ENCODE measurements at places on chromosomes 2 and 18.

DNA sequence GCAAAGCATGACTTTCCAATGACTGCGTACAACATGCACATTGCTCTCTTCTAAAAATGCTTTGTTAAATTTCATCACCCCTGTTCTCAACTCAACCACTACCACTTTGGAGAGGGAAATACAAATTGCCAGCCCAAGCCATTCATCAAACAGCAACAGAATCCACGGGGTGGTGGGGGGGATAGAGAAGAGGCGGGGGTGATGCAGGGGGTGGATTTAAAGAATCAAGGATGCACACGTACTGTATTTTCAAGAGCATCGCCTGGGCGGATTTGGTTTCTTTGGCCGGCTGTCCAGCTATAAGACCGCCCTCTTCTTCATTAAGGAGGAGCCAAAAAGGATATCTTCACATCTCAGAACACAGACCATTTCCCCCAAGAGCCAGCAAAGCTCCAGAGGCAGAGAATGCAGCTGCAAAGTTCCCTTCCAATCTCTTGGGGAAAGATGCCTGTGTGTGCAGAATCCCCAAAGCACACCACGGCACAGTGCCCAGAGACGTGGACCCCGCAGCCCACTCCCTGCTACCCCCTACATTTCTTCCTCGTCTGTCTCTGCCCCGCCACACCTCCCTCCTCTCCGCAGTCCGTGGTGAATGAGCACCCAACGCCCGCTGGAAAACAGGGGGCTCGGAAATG, 977 bp downstream of the SLC8A1 start:
- no peak for DNase-seq

DNA sequence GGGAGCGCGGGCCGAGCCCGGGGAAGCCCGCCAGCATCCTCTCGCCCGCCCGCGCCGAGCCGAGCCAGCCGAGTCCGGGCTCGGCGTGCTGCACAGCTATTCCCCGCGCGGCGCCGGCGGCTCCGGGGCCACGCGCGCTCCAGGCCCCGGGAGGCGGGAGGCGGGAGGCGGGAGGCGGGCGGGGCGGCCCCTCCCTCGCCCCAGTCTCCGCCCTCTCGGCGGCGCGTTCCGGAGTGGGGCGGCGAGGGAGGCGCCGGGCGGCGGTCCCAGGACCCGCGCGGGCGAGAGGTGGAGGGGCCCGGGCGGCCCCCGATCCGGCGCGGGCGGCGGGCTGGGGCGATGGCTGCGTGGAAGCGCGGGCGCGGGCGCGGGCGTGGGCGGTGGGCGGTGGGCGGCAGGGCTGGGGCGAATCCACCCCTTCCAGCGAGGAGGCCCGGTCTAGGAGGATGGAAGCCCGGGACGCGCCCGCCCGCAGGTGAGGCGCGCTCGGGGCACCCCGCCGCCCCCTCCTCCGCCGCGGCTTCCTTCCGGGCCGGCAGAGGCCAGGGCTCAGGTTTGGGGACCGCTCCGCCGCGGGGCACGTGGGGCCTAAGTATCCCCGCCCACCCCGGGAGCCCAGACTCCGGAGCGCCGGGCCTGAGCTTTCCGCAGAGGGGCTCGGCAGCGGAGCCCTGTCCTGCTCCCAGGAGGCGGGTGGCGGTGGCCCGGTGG, at the start of gene ADCY3:
Gene ADCY3 (minus strand): TSS at position 140 of the 711 bp plus-strand sequence. CDS start 1,250 bp downstream, outside the sequence.
- peak; percentile 26 for DNase-seq

DNA sequence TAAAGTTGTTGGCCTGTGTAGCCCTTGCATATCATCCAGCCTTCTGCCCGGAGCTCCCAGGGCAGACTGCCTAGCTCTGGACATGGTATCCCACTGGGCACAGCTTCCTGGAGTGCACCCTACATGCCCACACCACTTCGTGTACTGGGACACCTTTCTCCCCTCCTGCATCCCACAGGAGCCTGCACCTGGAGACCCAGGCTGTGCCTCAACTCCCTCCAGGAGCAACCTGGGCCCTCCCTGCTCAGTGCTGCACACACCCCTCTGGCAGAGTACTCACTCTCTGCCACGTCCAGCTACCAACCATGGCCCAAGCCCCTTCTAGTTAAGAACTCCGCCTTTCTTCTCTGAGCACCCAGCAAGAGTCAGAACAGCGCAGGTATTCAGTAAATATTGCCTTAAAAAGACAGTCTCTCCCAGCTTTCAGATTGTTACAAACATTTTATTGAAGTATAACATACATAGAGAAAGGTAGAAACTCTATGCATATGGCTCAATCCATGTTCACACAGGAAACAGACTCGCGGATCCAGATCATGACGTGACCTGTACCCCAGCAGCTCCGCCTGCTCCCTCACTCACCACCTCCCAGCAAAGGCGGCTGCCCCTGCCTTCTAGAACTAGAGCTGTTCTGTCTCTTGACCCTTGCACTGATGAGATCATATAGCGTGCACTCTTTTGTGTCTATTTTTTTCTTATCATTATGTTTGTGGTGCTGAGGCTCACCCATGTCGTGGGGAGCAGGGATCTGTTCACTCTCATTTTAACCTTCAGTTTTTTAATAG, 98.4 kb upstream of the MYCN start:
- no peak for DNase-seq

- DNase-seq: no peak
Observed at GRCh38 chr18:75823471-75823870, 396.0 kb upstream of the SMIM21 start.

- DNase-seq: no peak
Observed at GRCh38 chr2:134260713-134261112, 6.8 kb downstream of the MGAT5 start.

- no peak for DNase-seq
Observed at GRCh38 chr18:44852818-44853217, 172.1 kb downstream of the SETBP1 start.

GRCh38 chr2:192195548-192196418, 1.1 kb upstream of the TMEFF2 start:
- no peak for DNase-seq

DNA sequence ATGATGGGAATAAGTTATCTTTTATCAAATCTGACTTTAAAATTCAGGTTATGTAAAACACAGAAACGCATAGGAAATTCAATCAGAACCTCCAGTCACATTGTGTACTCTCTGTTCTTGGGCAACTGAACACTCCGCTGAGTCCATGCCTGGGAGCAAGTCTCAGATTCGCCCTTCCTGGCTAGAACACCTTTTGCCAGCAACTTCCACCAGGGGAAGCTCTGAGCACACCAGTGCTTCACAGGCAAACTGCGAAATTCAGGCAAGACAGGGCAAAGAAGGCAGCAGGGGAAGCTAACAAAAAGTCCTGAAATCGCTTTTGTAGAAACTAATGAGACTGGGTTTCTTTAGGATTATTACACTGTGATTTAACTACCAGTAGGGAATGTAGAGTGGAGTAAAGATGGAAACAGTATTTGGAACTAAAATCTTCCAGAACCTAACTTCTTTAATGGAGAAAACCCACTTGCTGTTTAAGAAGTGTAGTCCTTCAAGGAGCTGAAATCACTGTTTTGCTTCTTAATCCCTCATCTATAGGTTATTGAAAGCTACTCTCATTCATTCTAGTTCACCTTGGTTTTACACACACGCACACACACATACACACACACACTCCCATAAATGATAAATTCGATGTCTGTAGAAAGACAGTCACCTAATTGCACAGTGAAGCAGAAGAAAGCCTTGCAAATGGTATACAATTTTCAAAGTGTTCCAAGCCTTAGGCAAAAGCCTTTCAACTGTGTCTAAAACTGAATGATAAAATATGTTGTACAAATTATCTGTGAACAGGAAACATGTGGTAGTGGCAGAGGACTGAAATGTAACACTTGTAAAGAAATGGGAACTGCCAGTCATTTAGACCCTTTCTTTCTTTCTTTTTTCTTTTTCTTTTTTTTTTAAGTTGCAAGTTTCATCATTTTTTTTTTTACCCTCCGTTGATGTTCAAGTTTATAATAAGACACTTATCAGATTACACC, 214.5 kb downstream of the TMEM182 start:
- DNase-seq: peak; percentile 36

- DNase-seq: no peak
Observed at GRCh38 chr18:7901657-7902056, 334.5 kb downstream of the PTPRM start.

GRCh38 chr18:54805571-54806334, 22.5 kb upstream of the RAB27B start:
- peak; percentile 88 for DNase-seq

DNA sequence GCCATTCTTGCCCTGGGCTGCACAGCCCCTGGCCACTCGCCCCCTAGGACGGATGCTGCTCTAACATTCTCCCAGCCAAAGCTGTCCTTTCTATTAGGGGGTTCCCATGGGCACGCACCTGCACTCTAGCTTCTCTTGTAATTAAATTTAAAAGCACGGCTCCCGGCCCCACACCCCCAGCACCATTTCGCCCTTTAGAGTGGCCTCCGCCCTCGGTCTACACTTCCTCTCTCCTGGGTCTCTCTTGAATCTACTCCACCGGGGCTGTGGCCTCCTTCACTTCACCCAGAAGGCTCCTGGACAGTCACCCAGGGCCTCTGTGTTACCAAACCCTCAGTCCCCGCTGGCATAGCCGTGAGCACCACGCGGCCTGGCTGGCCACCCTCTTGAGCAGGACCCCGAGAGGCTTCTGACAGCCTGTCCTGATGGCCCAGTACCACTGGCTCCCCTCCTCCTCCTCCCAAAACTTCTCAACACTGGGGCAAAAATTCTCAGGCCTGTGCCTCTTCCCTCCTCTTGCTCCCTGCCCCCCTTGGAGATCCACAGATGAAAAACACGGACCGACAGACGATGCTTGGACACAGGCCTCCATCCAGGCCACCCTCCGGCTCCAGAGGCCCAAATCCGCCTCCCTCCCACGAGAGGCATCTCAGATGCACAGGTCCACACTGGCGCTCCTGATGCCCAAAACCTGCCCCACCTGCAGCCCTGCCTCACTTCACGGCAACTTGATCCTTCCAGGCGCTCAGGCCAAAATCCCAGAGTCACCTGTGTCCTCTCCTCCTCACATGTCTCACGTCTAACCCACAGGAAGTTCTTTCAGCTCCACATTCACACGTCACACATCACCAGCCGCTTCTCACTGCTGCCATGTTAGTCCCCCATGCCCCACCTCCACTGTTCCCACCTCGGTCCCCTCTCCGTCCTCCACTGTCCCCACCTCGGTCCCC, 6.9 kb upstream of the RAB17 start:
- DNase-seq: no peak

GRCh38 chr2:198053776-198054175, 249.4 kb downstream of the PLCL1 start:
- DNase-seq: no peak

GRCh38 chr2:222332116-222332515, 33.3 kb upstream of the PAX3 start:
- DNase-seq: no peak

GRCh38 chr18:33711514-33711913, 133.5 kb downstream of the ASXL3 start:
- no peak for DNase-seq

GRCh38 chr2:128375454-128375853, 56.8 kb upstream of the HS6ST1 start:
- no peak for DNase-seq

GRCh38 chr2:61769093-61769675, 84.7 kb downstream of the FAM161A start:
- no peak for DNase-seq

- peak; percentile 92 for DNase-seq
Observed at GRCh38 chr2:168816369-168816768, 13.9 kb downstream of the NOSTRIN start.

DNA sequence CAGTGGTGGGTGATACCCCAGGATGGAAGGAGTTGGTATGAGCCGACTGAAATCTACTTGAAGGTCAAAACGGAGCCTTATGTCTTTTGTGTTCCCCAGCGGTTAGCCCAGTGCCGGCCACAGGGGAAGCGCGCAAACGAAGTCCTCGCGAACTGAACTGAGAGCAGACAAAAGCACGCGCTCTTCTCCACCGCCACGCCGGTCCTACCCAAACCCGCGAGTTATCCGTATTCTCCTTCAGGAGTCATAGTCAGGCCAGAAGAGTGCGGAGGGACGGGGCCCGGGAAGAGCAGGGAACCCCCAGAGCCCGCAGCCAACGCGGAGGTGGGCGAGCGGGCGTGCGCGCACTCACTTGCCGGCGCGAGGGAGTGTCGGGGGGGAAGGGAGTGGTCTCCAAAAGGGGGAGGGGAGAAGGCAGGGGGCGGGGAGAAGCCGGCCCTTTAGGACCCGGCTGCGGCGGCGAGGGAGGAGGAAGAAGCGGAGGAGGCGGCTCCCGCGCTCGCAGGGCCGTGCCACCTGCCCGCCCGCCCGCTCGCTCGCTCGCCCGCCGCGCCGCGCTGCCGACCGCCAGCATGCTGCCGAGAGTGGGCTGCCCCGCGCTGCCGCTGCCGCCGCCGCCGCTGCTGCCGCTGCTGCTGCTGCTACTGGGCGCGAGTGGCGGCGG, at the start of gene IGFBP2:
Gene IGFBP2 (plus strand): TSS at position 469 of the 664 bp plus-strand sequence. CDS start 104 bp downstream, at position 573.
- DNase-seq: peak; percentile 6

DNA sequence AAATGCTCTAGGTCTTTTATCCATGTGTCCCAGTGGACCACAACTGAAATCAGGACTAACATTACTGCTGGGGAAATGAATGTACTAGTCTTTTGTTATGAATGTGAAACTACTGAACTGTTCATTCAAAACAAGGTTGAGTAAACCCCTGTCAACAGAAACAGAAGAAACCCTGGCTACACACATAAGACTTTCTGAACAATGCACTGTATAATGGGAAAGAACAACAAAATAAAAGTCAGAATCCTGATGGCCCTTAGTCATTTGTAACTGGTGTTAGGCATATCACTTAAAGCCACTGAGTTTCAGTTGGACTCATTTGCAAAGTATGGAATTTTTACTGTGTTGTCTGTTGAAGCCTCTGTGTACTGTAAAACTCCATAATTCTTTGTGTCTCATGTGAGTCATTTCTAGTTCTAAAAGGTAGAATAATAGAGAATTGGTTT, 77.0 kb upstream of the UBXN4 start:
- DNase-seq: no peak

DNA sequence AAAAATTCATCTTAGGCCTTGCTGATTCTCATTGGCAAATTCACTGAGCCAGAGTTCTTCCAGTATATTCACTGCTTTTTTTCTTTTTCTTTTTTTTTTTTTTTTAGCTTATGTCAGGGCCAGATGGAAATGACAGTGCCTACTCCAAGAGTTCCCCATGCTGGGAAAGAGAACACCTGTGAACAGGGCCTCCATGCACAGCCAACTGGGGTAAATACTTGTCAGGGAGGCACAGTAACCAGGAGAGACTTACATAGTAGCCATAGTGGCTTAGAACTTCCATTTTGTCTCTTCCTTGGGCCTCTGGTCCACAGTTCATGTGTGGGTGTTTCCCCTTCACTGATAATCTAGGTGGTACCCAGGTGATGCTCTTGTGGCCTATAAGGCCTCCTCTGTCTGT, 15.2 kb upstream of the SCLY start:
- no peak for DNase-seq

GRCh38 chr2:201858281-201859184, 52.2 kb downstream of the CDK15 start:
- DNase-seq: peak; percentile 15
